ENCODE measurements at places on chromosomes 7 and 10.

DNA sequence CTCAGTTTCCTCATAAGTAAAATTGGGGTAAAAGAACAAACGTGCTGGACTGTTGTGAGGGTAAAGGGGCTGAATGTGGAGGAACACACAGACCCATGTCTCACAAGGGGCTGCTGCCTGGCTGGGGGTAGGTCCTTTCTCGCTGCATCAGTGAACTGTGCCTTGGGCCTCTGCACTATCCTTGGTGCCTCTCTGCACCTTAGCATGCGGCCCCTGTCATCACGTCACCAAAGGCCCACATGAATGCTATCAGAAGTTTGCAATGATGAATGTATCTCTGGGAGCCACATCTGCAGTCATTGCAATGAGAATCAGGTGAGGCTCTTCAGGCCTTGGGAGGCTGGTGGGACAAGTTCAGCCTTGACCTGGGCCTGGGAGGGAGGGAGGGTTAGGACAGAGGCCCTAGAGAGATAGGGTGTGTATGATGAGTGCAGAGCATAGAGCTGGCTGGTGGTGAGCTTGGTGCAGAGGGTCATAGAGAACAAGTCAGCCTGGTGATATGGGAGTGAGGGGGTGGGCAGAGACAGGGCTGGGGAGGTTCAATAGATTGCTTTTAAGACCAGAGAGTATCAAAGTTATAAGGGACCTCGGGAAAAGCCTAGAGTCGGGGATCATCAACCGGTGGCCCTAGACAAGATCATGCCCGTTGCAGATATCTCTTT is 308.4 kb downstream of the RPS24 start:
- no peak for DNase-seq

DNA sequence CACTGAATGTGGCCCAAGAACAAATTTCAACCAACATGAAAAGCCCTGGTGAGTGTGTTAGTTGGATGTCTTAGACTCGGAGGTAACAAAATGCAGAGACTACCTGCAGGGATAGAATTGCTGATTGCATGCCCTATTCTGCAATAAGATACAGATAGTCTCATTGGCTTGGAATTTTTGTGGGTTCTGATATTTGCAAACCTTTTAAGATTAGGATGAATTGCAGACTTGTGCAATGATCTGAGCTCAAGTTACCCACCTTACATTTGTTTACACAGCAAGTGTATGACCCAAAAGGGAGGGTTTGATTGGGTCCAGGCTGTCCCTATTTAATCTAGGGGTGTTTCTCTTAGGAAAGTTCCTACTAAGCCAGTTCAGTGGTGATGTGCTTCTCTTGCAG is 45.4 kb downstream of the GPR37 start:
- no peak for DNase-seq

DNA sequence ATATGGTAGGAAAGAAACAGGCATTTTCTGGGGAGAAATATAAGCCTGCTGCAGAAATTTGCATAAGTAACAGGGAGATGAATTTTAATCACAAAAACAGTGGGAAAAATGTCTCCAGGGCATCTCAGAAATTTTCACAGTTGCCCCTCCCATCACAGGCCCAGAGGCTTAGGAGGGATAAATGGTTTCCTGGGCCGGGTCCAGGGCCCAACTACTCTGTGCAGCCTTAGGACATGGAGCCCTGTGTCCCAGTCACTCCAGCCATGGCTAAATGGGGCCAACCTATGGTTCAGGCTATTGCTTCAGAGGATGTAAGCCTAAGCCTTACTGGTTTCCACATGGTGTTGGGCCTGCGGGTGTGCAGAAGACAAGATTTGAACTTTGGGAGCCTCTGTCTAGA is 9.2 kb downstream of the OR6B1 start:
- DNase-seq: no peak

- DNase-seq: no peak
Measured at GRCh38 chr10:33025039-33025438, 67.0 kb upstream of the ITGB1 start.

DNA sequence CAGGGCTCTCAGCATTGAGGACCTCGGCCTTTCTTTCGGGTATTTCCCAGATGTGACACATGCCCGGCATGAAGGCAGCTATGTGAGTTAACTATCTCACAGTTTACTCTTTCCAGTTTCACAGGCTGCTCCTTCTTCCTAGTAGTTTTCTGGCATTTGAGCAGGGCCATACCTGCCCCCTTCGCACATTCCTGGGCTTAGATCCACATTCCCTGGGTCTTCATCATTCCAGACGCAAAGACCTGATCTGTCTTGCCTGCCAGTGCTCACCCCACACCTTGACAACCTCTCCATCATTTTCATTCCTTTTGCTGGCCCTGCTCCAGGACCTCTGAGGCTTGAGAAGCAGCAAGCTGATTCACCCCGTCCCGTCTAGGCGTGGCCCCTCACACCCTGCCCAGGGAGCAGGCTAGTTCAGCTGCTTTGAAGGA is 227.5 kb downstream of the WDR11 start:
- no peak for DNase-seq

DNA sequence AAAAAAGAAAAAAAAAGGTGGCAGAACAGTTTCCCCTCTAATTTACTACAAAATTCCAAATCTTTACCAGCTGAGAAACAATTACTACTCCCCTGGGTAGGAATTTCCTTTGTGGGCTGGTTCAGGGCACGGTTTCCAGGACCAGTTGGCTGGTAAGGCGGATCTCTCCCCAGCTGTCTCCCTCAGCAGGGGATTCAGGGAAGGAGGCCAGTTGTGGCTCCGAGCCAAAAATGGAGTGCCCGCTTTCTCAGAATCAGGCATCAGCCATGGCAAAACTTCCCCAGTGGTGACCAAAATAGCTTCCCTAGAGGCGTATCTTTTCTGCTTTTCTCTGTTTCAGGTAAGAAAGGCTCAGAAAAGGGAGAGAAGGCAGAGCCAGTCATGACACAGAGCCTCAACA is 91.2 kb downstream of the ZNF22 start:
- no peak for DNase-seq

DNA sequence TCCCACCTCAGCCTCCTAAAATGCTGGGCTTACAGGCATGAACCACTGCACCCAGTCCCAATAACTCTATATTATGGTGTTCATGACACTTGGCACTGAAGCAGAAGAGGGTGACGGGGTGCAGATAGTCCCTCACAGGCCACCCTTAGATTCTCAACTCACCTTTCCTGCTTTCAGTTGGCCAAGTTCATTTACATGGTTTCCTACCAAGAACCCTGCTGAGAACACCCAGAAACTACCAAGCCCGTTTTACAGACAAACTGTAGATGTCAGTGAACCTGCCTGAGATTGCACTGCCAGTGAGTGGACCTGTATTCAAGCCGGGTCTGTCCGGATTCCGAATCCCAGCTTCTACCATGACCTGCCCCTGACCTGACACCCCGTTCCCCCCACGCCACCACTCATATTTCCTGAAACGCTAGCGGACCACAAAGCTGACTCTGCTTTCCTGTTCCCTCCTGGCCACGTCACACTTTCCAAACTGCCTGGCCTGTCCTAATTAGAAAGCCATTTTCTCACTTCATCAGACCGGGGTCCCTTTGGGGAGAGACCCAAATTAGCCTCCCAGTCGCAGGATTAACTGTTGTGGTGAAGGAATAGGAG is 17.3 kb downstream of the GRID2IP start:
- no peak for DNase-seq

DNA sequence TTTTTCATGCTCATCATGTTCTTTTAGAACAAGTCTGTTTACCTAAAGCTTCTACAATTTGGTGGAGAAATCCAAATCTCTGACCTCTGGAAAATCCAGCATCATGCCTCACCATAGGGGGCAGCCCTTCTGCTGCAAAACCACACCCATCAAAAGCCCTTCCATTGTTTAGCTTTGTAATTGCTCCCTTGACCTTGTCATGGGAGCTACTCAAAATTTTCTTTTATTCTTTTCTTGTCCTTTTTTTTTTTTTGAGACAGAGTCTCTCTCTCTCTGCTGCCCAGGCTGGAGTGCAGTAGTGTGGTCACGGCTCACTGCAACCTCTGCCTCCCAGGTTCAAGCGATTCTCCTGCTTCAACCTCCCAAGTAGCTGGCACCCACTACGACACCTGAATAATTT is 234.4 kb downstream of the NEBL start:
- DNase-seq: no peak

- no peak for DNase-seq
Measured at GRCh38 chr10:33776419-33777070, 442.1 kb upstream of the NRP1 start.

DNA sequence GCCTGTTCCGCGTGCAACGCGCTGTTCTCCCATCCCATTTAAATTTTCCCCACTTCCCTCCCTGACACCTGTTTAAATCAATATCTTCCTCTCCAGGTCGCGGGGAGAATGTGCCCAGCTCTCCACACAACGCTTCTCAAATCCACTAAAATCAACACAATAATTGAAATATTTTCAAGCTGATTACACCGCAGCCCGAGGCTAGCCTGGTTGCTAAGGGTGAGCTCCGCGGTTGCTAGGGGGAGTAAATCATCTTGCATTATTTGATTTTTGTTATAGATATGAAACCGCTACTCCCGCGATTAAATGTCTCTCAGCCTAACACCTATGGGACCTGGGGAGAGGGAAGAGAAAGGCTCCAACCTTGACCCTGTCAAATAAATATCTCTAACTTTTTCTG is 36.2 kb downstream of the UNCX start:
- DNase-seq: no peak

DNA sequence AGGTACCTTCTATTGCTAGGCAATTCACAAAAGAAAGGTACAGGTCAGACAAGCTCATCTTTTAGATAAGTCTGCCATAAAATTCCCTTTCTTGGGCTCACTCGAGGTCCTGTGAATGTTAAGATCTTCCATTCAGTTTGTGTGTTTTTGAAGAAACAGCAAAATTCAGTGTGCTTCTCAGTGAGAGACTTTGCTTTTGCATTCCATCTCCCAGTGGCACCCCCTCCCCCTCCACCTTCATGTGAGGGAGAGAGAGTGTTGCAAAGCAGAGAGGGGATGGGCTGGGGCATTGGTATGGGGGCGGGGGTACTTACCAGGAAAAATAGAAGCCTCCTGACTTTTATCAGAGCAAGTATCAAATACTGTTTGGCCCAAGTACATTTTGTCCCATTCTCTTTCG is 3.8 kb upstream of the TECTB start:
- DNase-seq: no peak

DNA sequence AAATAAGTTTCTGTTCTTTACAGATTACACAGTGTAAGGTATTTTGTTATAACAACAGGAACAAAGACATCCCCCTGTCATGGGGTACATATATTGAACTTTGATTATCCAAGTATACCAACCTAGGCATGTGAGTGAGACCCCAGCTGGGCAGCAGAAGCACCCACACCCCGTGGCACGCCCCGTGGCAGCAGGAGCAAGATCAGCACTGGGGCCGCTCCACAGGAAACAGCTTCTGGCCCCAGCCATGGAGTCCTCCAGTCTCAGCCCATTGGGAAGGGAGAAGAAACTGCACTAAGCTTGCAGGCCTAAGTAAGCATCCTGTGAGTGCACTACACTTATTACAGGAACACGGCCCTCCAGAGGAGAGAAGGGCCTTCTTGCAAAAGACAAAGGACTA is 24.2 kb upstream of the TMEM72 start:
- DNase-seq: no peak

GRCh38 chr7:18494821-18495408 is 634 bp upstream of the HDAC9 start:
- DNase-seq: peak; percentile 64

GRCh38 chr7:48691788-48692187 is 232.6 kb upstream of the CDC14C start:
- DNase-seq: no peak

DNA sequence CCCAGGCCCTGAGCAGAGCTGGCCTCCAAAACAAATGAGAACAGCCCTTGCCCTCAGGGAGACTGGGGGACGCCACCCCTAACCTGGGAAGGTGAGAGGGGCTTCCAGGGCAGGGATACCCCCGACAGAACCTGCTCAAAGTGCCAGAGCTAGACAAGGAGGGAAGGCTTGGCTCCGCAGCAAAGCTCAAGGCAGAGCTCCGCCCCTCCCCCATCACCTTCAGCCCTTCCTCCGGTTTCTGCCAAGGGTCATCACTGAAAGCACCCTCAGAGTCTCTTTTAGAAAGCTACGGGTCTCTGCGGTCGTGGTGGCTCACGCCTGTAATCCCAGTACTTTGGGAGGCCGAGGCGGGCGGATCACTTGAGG is 73.4 kb upstream of the CUX1 start:
- DNase-seq: no peak

- no peak for DNase-seq
Measured at GRCh38 chr10:121425623-121426022, 172.6 kb downstream of the FGFR2 start.

GRCh38 chr7:767941-768731 is 41.1 kb upstream of the PRKAR1B start:
- no peak for DNase-seq

- DNase-seq: no peak
Measured at GRCh38 chr7:1425292-1426136, 33.8 kb downstream of the MICALL2 start.

GRCh38 chr7:17530741-17531421 is 232.4 kb downstream of the AHR start:
- DNase-seq: peak; percentile 63

GRCh38 chr10:73916761-73917470 is 6.0 kb downstream of the PLAU start:
- DNase-seq: peak; percentile 87

DNA sequence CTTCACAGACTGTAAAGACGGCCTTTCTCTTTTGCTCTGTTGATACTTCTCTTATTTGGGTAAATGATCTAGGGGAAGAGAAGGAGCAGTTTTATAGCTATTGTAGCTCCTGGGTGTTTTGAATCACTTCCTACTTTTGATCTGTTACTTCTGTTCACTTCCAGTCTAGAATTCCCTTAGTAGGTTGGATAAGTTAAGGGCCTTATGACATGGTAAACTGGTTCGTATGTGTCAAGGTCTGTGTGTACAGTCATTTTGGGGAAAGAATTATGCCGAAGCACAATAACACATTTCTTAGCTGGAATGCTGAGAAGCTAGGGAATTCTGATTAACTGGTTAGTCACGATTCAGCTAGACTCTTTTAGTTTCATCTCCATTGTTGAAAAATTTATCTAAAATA is 8.1 kb downstream of the DENND10 start:
- DNase-seq: no peak

- no peak for DNase-seq
Measured at GRCh38 chr7:36227223-36227622, 74.2 kb downstream of the EEPD1 start.

GRCh38 chr7:154916856-154917807 is 85.8 kb downstream of the PAXIP1 start:
- DNase-seq: no peak
